ENCODE measurements at places on chromosomes 5 and 9. TPM values are rescaled to one million over a fixed set of nuclear protein-coding genes. Genes with fewer than 3 reads are reported as not detected.

The DBH gene
- total RNA-seq: not detected

DNA sequence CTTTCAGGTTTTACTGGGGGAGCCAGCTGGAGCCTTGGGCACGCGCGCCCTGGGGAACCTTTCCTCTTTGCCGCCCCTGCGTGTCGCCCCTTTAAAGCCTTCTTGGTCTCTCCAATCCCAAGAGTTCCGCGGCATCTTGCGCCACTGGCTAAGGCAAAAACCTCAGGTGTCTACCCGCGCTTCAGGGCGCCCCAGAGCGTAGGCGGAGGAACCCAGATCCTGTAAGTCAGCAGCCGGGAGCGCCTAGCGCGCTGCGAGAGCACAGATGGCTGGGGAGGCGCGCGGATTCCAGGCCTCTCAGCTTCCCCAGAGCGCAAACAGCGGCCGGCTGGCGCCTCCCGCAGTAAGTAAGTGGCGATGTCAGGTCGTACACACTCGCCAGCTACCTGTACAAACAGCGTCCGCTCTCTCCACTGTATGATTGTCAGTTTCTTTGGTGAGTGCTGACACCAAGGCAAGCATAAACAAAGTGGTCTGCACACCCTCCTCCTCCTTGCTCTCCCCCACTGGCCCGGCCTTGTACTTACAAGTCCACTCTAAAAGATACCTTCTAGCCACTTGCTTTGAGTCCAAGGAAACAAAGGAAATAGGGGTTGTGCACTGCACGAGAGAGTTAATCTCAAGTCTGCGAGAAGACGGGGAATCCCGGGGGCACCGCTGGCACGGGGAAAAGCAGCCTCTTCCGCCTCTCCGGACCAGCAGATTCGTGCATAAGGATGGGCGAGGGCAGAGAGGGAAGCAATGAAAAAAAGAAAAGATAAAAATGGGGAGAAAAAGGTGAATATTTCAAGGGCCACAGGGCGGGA is 2.9 kb downstream of the HTR1A start:
- no peak for DNase-seq

- no peak for DNase-seq
These were observed 974 bp downstream of the CCDC69 start for GRCh38 chr5:151222790-151223446.

DNA sequence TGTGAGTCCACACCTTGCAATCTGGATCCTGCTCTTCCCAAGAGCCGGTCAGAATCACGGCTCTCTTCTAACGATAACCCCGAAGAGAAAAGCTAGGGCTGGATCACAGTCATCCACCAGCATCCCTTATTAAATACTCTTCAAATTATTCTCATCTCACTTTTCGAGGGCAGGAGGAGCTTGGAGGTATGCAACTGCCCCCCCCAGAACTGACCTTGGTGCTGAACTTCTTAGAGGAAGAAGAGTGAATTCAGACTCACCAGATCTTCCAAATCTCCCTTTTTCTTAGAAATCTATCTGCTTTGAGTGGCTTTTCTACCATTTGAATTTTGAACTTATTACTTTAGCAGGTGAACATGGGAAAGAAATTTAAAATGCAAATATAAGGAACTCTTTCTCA is 75.7 kb downstream of the MED10 start:
- DNase-seq: no peak

- peak; percentile 8 for DNase-seq
These were observed 48.2 kb downstream of the EQTN start for GRCh38 chr9:27248702-27249101.

The IL3 gene
- not detected for total RNA-seq

The PCDHGA6 gene
- total RNA-seq: 4.2 TPM

DNA sequence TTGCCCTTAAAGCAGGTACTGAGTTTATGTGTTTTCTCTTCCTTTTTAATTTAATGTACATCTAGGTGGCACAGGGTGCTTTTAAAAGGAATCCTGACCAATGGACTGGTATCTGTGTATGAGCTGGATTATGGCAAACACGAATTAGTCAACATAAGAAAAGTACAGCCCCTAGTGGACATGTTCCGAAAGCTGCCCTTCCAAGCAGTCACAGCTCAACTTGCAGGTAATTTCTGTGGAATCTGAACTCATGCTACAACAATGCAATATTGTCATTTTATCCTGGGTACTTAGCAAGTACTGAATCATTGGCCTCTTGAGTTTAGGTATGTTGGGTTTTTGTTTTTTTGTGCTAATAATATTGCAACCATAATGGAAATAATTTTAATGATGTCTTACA is 14.4 kb upstream of the TMOD1 start:
- peak; percentile 41 for DNase-seq

All from IMR-90 (cell line).